ENCODE measurements at places on chromosomes 13 and 19.

DNA sequence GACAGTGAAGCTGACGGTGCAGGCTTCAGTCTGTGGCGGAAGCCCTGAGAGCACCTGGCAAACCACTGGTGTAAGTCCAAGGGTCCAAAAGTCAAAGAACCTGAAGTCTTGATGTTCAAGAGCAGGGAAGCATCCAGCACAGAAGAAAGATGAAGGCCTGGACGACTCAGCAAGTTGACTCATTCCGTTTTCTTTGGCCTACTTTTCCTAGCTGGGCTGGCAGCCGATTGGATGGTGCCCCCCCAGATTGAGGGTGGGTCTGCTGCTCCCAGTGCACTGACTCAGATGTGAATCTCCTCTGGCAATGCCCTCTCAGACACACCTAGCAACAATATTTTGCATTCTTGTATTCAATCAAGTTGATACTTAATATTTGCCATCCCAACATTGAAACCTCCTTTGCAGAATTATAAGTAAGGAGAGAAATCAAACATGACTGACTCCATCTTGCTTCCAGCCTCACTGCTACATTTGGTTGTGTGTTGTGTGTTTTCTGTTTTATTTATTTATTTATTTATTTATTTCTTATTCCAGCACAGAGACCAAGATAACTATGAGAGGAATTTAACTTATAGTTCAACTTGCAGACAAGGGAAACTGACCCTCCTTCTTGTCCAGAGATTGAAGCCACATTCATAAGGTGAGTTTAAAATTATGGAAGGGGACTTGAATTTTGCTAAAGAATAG, 32.8 kb downstream of the IGFL2 start:
- no peak for DNase-seq

DNA sequence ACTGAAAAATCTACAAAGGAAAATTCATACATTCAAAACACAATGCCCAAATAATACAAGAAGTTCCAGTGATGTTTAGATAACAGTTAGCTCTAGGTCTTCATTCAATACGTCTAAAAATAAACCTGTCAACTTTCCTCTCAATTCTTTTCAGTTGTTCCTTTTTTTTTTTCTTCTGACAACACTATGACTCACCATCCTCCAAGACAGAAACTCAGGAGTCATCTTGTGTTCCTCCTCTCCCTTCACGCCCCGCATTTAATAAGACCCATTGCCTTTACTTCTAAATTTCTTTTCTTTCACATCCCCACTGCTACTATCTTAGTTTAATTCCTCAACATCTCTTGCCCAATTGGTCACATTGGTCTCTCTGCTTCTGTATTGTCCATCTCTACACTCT, 759.9 kb downstream of the GPC5 start:
- no peak for DNase-seq

GRCh38 chr13:59702269-59702668, 461.5 kb downstream of the DIAPH3 start:
- no peak for DNase-seq

- DNase-seq = no peak
Measured at GRCh38 chr19:6076675-6077463, 33.4 kb downstream of the RFX2 start.

- DNase-seq = no peak
Measured at GRCh38 chr13:71838842-71839241, 28.2 kb downstream of the DACH1 start.

DNA sequence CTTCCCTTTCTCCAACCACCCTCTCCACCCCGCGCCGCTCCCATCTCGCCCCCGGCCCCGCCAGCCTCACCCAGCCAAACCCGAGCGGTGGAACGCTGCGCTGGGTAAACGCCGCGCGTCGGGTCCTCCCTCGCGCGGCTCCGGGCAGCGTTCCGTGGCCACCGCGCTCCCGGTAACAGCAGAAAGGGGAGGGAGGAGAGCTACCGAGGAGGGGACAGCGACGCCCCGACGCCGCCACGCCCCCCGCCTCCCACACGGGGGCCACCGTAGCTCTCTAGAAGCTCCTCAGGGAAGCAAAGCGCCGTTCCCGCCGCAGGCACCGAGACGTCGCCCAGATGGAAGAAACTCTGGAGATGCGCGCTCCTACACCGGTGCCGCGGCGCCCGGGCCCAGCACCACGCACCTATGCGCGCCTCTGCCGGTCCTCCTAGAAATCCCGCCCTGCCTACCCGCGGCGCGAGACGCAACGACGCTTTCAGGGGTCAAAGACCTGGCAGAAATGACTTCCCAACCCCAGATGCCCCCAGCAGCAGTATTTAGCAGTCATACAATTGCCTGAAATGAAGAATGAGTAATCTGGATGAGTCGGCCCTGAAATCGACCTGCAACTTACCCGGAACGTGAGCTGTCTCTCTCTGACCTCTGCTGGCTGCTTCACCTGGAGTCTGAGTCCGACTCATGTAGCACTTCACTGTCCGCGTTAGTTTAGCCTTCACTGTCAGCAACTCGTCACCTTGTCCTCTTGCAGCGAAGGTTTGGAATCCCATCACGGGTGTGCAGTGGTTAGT, at the start of gene RUBCNL:
TSS of gene RUBCNL (minus strand) at position 189 of the 788 bp plus-strand sequence. CDS start 14,777 bp downstream, outside the sequence.
- no peak for DNase-seq

DNA sequence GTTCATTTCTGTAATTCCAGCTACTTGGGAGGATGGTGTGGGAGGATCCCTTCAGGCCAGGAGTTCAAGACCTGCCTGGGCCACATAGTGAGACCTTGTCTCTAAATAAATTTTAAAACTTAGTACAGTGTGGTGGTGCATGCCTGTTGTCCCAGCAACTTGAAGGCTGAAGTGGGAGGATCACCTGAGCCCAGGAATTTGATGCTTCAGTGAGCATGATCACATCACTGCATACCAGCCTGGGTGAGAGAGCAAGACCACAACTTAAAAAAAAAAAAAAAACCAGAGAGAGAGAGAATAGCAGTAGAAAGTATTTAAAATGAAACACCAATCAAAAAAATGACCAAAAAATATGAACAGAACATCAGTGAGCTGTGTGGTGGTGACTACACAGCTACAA, 7.1 kb upstream of the ZNF823 start:
- no peak for DNase-seq

DNA sequence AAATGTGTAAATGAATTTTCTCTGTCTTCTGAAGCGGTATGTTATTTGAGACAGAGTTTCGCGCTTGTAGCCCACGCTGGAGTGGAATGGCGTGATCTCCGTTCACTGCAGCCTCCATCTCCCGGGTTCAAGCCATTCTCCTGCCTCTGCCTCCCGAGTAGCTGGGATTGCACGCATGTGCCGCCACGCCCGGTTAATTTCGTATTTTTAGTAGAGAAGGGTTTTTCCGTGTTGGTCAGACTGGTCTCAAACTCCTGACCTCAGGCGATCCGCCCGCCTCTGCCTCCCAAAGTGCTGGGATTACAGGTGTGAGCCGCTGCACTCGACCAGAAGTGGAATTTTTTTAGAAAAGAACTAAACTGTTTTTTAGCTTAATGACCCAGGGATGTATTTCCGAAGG, 3.4 kb upstream of the ZNF808 start:
- DNase-seq = no peak

- DNase-seq = peak; percentile 44
Measured at GRCh38 chr19:45615795-45616703, 14.0 kb upstream of the GPR4 start.

DNA sequence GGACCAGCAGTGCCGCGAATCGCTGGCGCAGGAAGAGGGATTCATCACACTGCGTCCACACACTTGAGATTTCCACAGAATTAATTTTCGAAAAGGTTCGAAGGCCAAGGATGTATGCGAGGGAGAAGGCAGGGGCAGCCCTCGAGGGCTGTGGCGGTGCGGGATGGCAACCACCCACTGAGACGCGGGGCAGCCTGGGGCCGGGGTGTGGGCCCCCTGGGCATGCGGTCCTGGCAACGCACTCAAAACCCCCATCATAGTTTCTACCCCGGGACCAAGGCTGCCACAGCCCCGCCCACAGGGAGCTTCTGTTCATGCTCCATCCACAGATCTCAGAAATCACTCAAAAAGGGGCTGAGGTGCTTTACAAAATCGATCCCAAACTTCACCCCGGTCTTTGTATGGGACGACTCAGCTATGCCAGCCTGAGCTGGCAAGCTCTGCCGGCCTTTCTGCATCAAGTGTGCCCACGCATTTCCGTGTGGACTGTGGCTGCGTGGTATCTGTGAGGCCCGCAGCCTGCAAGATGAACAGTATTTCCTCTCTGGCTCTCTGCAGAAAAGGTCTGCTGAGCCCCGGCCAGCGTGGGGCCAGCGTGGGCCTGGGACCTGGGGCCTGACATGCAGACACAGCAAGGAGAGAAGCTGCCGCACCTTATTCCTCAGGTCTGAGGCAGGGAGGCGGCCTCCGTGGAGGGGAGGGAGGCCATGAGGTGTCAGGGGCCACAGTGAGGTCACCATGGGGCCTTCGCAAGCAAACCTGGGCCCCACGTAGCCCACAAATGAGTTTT, 19.2 kb downstream of the ZNF787 start:
- DNase-seq = no peak

- DNase-seq = no peak
Measured at GRCh38 chr13:109650861-109651260, 135.5 kb downstream of the IRS2 start.

DNA sequence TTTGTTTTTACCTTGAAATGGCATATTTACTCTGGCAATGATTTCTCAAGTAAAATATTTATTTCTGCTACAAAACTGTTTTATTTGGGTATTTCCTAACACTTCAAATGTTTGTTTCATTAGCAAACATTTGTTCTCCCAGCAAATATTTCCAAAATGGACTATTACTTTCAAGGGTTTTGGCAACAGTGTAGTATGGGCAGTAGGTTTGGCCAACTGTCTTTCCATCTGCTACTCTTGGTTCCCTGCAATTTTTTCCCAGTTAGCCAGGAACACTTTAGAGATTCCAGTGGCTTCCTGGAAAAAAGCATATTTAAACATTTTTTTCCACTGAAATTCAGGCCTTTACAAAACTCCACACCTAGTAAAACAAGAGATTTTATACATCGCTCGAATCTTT, 466.6 kb downstream of the SLITRK6 start:
- no peak for DNase-seq

- DNase-seq = no peak
Measured at GRCh38 chr13:22487932-22488331, 692.8 kb upstream of the SGCG start.

DNA sequence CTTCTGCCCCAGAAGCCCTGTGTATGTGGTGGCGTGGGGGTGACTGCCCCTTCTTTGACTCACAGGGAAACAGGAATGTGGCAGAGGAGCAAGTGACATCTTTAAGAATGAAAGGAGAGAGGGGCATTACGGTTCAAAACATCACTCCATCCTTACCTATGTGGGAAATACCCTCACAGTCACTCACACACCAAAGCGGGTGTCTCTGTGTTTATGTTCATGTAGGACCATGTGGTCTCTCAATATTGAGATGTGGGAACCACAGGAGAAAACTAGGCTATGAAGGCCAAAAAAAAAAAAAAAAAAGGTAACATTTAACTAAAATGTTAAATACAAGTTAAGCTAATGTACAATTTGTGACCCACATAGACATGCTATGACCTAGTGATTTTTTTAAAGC, 153.6 kb upstream of the GPR12 start:
- DNase-seq = no peak

DNA sequence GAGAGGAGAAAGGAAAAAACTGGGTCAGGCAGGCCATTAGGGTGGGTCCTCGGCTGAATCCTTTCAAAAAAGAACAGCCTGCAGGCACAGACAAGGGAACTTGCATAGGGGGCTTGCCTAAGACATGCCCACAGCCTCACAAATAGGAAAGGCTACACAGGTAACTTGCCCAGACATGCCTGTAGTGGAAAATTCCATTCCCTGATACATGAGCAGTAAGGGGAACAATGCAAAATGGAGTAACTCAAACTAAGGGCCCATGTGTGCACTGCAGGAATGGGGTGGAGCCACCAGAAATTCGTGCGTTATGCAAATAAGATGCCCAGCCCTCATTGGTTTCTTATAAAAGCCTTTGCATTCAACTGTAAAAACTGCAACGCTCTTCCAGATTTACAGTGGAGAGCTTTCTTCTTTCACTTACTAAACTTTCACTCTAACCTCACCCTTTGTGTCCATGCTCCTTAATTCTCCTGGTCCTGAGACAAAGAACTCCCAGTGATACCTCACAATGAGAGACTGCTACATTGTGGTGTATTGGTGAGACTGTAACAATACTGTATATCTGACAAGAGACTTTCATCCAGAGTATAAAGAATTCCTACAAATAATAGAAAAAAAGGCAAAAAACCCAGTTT, 59.5 kb upstream of the SLITRK1 start:
- DNase-seq = no peak

GRCh38 chr19:32830231-32831014, 39.1 kb downstream of the SLC7A9 start:
- DNase-seq = no peak

DNA sequence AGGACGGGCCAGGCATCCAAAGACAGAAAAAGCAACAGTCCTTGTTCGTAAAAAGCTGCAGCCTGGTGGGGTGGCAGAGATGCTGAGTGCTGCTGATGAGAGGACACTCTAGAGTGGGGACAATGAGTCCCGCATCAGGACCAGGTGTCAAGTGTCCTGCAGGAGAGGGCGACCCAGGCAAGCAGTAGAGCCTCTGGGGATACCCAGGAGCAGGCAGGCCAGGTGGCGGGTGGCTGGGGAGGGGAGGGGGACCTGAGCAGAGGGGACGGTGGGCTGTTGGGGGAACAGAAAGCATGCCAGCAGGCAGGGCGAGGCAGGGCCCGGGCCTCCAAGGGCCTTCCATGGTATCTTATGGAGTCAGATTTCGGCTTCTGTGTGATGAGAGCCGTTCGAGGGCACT, 35.8 kb downstream of the GGACT start:
- DNase-seq = no peak

GRCh38 chr19:58009666-58010301, 7.2 kb upstream of the ZNF606 start:
- DNase-seq = peak; percentile 19

- DNase-seq = no peak
Measured at GRCh38 chr13:48563626-48564025, 30.7 kb upstream of the RCBTB2 start.

DNA sequence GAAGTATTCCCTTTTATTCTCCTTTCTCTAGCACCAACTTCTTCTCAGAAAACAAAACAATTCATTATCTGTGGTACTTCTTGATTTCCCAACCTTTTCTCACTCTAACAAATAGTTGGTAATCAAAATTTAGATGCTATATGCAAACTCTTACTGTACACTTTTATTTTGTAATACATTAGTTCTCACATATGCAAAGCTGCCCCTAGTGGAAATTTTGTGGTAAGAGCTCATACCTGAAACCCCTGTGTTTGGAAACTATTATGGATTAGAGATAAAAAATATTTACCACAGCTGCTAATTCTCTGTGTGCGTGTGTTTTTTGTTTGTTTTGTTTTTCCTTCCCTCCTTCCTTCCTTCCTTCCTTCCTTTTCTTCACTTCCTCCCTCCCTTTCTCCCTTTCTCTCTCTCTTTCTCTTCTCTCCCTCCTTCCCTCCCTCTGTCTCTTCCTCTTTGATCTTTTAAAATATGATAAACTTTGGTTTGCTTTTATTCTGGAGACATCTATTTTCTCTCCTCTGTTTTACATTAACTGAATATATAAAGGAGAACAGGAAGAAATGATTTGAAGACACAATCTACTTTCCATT, 537.4 kb downstream of the SLITRK6 start:
- no peak for DNase-seq

- no peak for DNase-seq
Measured at GRCh38 chr19:7699417-7700401, 2.2 kb downstream of the FCER2 start.
